ENCODE measurements at places on chromosomes 4 and X. TPM values are rescaled to one million over a fixed set of nuclear protein-coding genes. Genes with fewer than 3 reads are reported as not detected.

Gene CD38
- total RNA-seq: 16.1 TPM

Gene BCORL1
- total RNA-seq: 17.7 TPM

DNA sequence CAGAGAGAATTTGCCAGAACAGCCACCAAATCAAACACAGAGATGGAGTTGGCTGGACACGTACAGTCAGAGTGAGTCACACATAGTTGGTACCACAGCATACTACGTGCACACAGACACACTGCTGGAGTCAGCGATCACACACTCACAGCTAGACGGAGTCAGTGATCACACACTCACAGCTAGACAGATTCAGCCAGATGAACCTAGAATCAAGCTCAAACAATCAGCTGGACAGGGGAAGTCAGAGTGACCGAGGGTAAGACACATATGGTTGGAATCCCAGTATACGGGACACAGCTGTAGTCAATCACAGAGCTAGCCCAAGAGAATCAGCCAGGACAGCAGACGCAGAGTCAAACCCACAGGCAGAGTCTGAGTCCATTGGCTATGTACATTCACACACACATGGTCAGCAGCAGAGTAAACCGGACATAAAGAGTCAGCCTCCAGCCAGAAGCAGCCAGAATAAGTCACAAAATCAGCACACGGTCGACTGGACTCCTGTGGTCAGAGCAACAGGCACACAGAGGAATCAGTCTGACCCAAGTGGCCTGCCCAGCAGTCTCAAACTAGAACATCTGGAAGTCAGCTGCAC lies 4.6 kb downstream of the SLC38A5 start:
- no peak for DNase-seq

DNA sequence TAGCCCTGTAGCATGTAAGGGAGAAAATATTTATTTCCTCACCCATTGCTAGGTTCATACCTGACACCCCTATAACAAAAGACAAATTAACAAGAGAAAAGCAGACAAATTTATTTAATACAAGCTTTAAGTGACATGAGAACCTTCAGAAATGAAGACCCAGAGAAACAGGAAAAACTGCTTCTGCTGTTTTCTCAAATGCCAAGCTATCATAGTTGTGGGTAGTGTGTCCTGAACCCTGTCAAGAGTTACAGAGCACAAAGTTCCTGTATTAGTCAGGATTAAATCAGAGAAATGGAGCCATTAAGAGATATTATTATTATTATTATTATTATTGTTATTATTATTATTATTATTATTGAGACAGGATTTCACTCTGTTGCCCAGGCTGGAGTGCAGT lies 17.5 kb downstream of the CCDC160 start:
- DNase-seq: no peak

GRCh38 chr4:48979914-48980579 lies 6.0 kb upstream of the CWH43 start:
- DNase-seq: no peak

GRCh38 chrX:152817078-152817764 lies 13.3 kb downstream of the CETN2 start:
- no peak for DNase-seq

GRCh38 chrX:154396973-154397887 lies 947 bp upstream of the RPL10 start:
- peak; percentile 92 for DNase-seq

Gene AREG
- total RNA-seq: 2.9 TPM

- DNase-seq: no peak
These were observed 39.2 kb upstream of the USP9X start for GRCh38 chrX:41045960-41046567.

- DNase-seq: no peak
These were observed 15.3 kb downstream of the TENM3 start for GRCh38 chr4:182258441-182259000.

Gene MTNR1A
- not detected for total RNA-seq

DNA sequence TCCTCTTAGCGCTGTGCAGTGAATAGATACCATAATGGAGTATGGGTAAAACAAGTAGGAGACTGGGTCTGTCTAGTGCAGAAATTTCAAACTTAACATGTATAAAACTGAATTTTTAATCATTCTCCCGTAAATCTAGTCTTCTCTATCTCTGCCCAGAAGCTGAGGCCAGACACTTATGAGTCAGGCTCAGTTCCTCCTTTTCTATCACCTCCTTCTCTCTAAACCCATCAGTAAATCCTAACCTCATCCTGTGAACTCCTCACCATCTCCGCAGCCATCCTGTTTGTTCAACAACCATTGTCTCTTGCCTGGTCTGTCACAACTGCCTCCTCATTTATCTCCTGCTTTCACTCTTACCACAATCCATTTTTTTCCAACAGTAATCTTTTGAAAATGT lies 19.8 kb upstream of the SGMS2 start:
- DNase-seq: no peak
